ENCODE measurements at places on chromosomes 16 and 17.

- DNase-seq: no peak
Observed at GRCh38 chr16:27240948-27241531, 27.5 kb downstream of the NSMCE1 start.

DNA sequence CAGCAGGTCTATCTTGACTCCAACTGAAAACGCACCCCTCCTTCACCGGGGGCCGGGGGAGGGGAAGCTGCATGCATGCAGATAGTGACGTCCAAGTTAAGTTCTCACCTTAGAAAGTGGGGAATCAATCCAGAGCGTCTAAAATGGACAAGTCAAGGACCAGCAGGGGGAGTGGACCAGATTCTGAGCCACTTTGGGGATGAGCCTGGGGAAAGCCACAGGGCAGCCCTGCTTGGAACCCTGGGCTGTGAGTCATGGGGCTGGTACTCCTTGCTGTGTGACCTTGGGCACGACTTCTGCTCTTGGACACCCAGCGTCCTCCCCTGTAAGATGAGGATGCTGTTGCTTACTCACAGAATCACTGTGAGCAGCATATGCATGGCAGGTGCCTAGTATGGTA lies 9.1 kb downstream of the TNFRSF13B start:
- no peak for DNase-seq

DNA sequence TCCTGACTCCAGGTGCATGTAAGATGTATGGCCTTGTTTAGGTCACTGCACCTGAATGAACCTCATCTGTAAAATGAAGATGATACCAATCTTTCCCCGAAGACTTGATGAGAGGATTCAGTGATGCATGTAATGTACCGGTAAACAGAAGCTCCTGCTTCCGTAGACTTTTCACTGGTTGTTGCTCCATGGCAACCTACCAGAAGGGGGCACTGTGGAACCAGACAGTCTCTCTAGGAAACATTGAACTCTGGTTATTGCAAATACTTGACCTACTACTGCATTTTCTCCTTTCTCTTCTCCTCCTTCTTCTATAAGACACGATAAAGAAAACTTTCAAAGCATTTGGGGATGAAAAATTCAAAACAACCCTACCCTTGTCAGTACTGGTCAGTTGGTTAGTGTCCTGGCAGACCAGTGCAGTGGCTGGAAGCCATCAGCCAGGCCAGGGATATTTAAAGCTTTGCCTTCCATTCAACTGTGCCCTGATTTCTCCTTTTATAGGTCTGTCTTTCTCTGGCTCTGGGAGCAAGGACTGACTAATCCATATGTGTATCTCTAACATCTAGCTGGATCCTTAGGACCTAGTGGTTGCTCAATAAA lies 667.4 kb upstream of the SALL1 start:
- peak; percentile 20 for DNase-seq

DNA sequence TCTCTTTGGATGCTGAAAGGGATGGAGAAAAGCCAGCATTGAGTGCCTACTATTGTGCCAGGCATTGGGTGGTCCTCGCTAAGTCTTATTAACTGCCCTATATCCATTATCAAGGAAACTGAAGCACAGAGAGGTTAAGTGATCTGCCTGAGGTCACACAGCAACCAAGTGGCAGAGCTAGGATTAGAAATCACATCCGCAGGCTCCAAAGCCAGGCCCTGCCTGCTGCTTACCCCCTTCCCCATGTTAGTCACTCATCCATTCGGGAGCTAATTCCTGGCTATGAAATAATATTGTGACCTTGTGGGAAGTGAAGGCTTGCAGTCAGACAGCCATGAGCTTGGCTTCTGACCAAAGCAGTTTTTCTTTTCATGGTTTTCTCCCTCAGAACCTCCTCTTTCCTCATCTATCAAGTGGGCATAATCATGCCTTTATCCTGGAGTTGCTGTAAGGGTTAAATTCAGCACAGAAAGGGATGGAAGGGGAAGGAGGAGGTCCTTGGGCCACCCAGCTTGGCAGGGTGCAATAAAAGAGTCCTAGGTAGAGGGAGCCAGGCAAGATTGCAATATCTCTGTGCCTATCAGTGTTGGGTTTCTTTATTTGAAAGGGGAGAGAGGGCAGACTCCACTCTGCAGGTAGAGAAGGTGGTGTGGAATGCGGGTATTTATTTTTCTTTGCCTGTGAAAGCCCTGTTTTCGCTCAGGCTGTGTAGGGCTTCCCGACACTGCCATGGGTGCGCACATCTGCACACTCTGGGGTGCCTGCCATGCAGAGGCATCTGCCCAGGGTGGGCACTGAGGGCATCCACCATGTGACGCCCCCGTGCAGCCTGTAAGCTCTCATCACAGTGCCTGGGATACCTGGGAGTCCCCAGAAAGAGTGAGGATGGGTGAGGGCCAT lies 11.3 kb downstream of the RAI1 start:
- no peak for DNase-seq

- DNase-seq: no peak
Observed at GRCh38 chr17:54124456-54124855, 301.7 kb downstream of the KIF2B start.

GRCh38 chr17:80319999-80320344 lies 59.3 kb downstream of the RNF213 start:
- DNase-seq: no peak

DNA sequence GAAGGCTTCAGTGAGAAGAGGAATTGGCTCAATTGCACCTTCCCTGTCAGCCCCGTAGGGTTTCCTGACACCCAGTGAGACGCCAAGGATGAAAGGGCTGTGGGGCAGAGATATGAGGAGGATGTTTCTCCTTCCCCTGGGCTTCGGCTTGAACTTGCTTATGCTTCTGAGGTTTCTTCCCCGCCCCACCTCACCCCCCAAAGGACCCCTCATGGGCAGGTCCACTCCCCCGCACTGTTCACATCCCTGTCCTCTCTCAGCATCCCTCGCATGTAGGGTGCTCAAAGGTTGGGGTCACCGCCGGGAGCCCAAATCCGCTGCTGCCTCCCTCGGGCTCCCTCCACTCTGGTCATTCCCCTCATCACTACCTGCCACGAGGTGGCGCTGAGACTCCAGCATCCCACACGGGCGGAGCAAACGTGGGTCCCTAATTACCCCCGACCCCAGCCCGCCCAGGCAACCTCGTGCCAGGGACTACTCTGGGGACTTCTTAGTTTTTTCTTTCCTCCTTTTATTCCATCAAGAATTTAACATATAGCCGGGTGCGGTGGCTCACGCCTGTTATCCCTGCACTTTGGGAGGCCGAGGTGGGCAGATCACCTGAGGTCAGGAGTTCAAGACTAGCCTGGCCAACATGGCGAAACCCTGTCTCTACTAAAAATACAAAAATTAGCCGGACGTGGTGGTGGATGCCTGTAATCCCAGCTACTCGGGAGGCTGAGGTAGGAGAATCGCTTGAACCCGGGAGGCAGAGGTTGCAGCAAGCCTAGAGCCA lies 3.3 kb upstream of the TRARG1 start:
- DNase-seq: peak; percentile 40

GRCh38 chr16:9827062-9827752 lies 355.0 kb downstream of the GRIN2A start:
- DNase-seq: no peak

GRCh38 chr16:89026121-89026612 lies 49.2 kb upstream of the CBFA2T3 start:
- DNase-seq: peak; percentile 23

- DNase-seq: peak; percentile 24
Observed at GRCh38 chr17:61570118-61570517, 20.9 kb downstream of the NACA2 start.

DNA sequence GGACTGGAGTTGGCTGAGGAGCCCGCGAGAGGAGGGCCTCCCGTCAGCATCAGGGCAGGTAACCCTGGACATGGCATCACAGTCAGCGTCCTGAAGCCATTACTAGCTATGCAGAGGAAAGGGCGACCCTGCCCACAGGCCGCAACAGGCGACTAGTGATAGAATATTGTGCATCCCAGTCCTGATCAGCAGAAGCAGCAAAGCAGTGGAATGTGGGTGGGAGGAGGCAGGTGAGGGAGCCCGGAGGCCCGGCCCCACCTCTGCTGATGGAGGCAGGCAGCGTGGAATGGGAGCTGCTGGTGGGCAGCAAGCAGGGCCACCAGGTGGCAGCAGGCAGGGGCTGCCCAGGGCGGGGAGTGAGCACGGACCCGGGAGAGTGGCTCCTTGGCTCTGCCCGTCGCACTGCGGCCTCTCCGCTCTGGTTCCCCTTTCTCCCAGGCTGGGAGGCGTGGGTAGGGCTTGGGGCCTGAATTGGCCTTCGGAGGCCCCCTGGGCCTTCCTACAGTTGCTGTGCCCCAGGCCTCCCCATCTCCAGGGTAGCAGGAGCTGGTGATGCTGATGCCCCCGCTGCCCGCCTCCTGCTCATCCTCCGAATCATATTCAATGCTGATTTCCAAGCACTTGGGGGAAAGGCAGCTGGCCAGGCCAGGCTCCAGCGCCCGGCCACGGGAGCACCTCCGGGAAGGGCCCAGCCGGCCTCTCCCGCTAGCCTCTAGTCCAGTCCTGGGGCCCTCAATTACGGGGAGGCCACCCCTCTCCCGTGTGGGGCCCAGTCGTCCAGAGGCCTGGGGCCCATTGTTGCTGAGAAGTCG lies 20.2 kb downstream of the TSPOAP1 start:
- peak; percentile 66 for DNase-seq

GRCh38 chr16:84156342-84156784 lies 11.3 kb downstream of the DNAAF1 start:
- DNase-seq: no peak

GRCh38 chr16:2082171-2082982 lies 34.6 kb downstream of the TSC2 start:
- DNase-seq: no peak

- no peak for DNase-seq
Observed at GRCh38 chr16:54511222-54511731, 224.7 kb upstream of the IRX3 start.

- DNase-seq: peak; percentile 28
Observed at GRCh38 chr17:40931311-40931710, 6.1 kb downstream of the KRT23 start.

DNA sequence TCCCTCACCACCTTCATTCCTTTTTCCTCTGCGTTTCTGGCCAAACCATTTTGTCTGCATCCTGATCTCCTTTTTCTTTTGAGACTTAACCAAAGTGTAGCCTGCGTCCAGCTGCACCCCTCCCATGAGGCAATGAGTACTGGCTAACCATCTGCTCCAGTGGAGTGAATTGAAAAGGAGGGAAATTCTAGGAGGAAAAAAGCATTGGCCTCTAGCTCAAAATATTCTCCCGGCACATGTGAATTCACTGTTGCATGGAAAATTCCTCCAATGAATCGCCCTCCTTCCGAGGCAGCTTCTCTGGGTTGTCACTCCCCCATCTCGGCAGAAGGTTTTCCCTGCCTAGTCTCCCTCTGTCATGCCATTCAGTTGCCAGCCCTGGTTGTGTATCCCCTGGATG lies 5.6 kb downstream of the RAP1GAP2 start:
- DNase-seq: no peak

GRCh38 chr17:17479209-17479608 lies 2.4 kb downstream of the MED9 start:
- no peak for DNase-seq

GRCh38 chr17:17200831-17201230 lies 5.3 kb downstream of the PLD6 start:
- DNase-seq: no peak
